ENCODE measurements at places on chromosomes 13 and 19. TPM values are rescaled to one million over a fixed set of nuclear protein-coding genes. Genes with fewer than 3 reads are reported as not detected.

DNA sequence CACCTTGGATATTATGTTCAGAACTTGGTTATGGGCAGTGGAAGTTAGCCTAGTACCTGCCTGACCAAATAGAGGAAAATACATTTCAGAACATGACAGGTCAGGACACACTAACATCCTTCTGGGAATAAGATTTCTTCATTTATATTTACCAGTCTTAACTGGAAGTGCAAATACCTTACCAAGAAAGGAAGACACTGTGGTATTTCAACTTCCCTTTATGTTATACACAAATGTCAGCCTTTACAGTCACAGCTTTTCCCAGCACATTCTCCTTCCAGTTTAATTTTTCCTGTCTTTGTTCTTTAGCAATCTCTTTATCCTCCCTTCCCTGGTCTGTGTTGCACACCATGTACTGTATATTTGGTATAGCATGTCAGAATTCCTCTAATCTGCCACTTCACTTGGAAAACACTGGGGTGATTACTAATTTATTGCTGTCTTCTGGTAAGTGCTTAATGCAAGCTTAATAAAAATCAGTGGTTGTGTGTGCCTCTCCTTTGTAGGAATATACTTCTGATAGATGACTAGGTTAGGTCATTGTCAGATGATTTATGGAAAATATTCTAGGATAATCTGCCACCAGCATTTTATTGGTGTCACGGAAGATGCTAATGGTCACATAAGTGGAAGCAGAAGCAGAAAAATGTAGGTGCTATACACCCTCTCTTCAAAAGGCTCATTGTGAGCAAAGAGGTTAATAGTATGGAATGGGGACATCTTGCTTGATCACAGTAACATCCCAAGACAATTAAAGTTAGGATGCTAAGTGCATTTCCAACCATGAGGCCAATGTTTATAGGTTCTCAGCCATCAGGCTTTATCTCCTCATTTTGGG is 124.3 kb upstream of the STARD13 start:
- H3K27ac ChIP-seq, result no peak overlapping the region
- no peaks in the 10 kb centered on the region for H3K36me3 ChIP-seq
- no peak overlapping the region for H3K4me3 ChIP-seq
- H3K4me1 ChIP-seq, result no peaks in the 10 kb centered on the region
- H3K27me3 ChIP-seq, result peaks cover 35% of the 10 kb centered on the region

- H3K27ac ChIP-seq, result no peak overlapping the region
- DNase-seq, result no peak
- H3K27me3 ChIP-seq, result no peaks in the 10 kb centered on the region
- no peak overlapping the region for H3K4me3 ChIP-seq
- H3K4me1 ChIP-seq, result no peaks in the 10 kb centered on the region
- no peaks in the 10 kb centered on the region for H3K36me3 ChIP-seq
Measured at GRCh38 chr13:113115363-113116205, 7.0 kb upstream of the F10 start.

ZNF225 gene
- total RNA-seq, result 3.0 TPM

- H3K4me3 ChIP-seq, result no peak overlapping the region
- peaks cover 11% of the 10 kb centered on the region for H3K36me3 ChIP-seq
Measured at GRCh38 chr13:49066856-49067255, 91.1 kb downstream of the FNDC3A start.

IRGC gene
- not detected for total RNA-seq

DNA sequence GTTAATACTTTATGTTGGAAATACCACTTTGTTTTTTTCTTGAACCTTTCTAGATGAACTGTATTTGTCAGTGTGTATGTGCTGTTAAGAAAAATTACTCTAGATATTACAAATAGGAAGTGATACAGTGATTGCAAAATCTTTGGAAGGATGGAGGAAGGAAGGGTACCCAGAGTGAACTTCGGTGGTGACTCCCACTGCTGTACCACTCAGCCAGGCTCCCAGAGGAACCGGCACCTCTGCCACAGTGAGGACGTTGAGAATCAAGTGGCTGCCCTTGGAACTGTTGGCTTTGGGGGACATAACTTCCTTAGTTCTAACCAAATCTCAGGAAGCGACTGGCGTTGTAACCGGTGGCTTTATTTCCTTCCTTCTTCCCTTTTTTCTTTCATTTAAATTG is 184.7 kb downstream of the PCCA start:
- H3K4me1 ChIP-seq, result no peaks in the 10 kb centered on the region
- no peak overlapping the region for H3K4me3 ChIP-seq
- DNase-seq, result no peak
- no peak overlapping the region for H3K27ac ChIP-seq

DNA sequence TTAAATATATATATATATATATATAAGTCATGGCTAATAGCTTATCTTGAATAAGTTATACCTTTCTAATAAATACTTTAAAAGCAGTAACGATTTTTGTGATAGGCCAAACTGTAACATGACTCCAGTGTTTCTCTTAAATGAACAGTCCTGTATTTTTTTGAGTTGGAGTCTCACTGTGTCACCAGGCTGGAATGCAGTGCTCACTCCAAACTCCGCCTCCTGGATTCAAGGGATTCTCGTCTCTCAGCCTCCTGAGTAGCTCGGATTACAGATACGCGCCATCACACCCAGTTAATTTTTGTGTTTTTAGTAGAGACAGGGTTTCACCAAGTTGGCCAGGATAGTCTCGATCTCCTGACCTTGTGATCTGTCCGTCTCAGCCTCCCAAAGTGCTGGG is 814.2 kb upstream of the SLITRK5 start:
- H3K4me1 ChIP-seq, result no peaks in the 10 kb centered on the region
- no peak for DNase-seq
- no peak overlapping the region for H3K27ac ChIP-seq
- H3K4me3 ChIP-seq, result no peak overlapping the region
- no peaks in the 10 kb centered on the region for H3K36me3 ChIP-seq

DNA sequence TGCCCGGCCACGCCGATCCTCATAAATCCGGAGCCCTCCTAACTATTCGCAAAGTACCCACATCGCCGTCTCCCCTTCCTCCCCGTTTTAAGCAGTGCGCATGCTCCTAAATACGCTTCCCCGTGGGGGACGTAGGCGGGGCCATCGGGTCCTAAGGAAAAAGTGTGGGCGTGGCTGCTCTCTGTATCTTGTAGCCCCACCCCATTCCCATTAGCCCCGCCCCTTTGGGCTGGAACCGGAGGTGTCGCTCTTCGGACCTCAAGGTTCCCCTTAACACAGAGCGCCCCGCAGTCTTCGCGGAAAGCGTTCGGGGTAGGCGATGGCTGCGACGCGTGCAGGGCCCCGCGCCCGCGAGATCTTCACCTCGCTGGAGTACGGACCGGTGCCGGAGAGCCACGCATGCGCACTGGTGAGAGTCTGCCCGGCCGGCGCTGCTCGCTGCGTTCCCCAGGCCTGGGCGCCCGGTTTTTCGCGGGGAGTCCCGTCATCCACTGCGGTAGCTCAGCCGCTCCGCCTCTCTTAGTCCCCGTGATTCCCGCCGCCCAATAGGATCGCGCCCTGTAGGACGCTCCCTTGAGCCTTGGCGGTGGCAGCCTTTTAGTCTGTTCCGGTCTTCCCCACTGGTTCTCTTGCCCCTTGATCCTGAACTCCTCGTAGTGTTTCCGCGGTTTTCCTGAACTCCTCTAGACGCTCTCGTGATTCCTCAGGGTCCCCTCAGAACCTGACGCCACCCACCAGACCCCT is at the start of gene ALDH16A1:
TSS of gene ALDH16A1 (plus strand) at position 213 of the 744 bp plus-strand sequence. CDS start at position 320, 107 bp downstream.
- H3K36me3 ChIP-seq, result peaks cover 27% of the 10 kb centered on the region
- H3K27me3 ChIP-seq, result no peaks in the 10 kb centered on the region
- peak within 1 kb of the TSS; percentile 100 for H3K27ac ChIP-seq
- peak within 1 kb of the TSS; percentile 98 for H3K4me3 ChIP-seq
- DNase-seq, result peak; percentile 99

NOP53 gene
- 415 TPM for total RNA-seq

ZNF560 gene
- 0.96 TPM for total RNA-seq

DNA sequence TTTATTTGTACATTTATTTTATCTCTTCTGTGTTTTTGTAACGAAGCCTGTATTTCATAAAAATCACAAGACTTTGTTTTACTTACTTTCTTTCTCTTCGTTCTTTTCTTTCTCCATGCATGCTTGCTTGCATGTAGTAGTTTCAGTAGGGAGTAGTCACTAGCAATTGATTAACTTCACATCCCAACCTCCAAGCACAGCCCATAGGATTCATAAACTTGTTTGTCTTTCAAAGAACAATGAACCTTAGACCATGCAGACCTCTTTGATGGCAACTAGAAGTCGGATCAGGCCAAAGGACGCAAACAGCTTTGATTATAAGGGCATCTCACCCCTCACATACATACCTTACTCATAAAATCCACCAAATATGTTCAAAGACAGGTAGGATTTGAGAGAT is 3.1 kb upstream of the PRR20A start:
- no peak for DNase-seq
- no peaks in the 10 kb centered on the region for H3K27me3 ChIP-seq
- no peak overlapping the region for H3K27ac ChIP-seq
- no peaks in the 10 kb centered on the region for H3K36me3 ChIP-seq
- no peaks in the 10 kb centered on the region for H3K4me1 ChIP-seq
- H3K4me3 ChIP-seq, result no peak overlapping the region

DNA sequence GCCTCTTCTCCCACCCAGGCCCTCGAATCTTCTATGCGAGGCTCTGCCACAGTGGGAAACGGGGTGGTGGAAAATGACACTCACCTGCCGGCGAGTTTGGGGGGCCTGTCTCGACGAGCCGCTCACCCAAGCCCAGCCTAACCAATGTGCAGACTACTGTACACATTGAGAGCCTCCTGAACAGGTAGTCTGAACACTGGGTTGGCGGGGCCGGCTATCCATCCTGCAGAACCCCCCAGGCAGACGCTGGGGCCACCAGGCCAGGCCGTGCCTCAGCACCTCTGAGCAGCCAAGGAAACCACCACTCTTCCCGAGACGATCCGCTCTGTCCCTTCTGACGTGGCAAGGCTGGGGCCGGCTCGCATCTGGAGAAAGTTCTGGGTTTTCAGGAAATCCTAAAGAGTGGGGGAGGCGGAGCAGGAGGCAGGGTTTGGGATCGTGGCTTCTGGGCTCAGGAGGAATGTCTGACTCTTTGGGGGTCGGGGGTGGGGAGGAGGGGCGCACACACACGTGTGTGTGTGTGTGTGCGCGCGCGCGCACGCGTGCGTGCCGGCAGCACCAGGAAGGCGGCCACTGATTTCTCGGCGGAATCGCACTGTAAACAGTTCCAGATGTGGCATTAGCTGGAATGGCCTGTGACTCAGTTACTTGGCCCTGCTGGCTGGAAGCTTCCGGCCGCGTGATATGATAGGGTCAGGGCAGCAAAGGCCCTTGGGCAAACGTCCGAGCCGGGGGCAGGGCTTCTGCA is 18.5 kb downstream of the TMED1 start:
- no peak for DNase-seq
- no peak overlapping the region for H3K27ac ChIP-seq
- H3K4me3 ChIP-seq, result no peak overlapping the region
- H3K4me1 ChIP-seq, result peaks cover 12% of the 10 kb centered on the region

GNG8 gene
- total RNA-seq, result 24.8 TPM

- H3K4me1 ChIP-seq, result peaks cover 6% of the 10 kb centered on the region
- H3K27me3 ChIP-seq, result peaks cover 76% of the 10 kb centered on the region
- peak; percentile 26 for DNase-seq
- no peak overlapping the region for H3K4me3 ChIP-seq
Measured at GRCh38 chr19:1774989-1775772, 21.9 kb downstream of the ONECUT3 start.

DNA sequence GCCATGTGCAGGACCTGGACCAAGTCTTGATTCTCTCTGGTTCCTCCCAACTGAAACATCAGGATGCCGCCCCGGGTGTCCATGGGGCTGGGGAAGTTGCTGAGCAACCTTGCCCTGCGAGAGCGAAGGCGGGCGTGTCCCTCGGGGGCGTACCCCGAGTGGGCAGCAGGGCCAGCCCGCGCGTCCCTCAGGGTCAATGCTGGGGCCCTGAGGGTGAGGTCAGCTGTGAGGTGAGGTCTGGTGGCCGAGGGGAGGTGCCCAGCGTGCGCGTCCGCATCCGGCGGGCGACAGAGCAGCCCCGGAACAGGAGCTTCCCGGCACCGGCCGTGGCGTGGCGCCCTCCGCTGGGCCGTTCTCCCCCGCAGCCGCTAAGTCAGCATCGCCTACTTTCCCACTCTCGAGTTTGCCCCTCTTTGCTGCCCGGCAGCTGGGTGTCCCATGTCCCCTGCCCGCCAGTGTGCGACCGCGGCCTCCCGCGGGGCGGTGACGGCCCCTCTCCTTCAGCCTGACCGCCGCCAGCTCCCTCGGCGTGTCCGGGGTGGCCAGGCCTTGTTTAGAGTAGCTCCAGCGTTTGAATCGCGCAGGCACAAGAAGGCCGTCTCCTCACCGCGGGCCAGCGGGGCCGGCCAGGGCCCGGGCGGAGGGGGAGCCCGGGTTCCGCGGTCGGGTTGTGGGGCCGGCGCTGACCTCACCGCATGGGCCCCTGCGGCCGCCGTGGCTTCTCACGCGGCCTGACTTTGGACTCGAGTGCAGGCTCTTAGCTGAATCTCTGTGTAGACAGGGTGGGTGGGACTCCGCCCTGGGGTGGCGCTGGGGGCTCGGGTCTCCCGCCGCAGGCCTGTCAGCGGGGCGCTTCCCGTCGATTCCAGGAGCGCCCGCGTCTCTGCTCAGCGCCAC is 33.0 kb downstream of the GJA3 start:
- no peaks in the 10 kb centered on the region for H3K36me3 ChIP-seq
- peak; percentile 74 for DNase-seq
- peak overlapping the region; percentile 70 for H3K4me3 ChIP-seq
- peaks cover 3% of the 10 kb centered on the region for H3K4me1 ChIP-seq
- H3K27ac ChIP-seq, result no peak overlapping the region
